ENCODE measurements at places on chromosomes 7 and 10.

GRCh38 chr7:71132377-71133231, 660 bp downstream of the GALNT17 start:
- DNase-seq, result no peak

DNA sequence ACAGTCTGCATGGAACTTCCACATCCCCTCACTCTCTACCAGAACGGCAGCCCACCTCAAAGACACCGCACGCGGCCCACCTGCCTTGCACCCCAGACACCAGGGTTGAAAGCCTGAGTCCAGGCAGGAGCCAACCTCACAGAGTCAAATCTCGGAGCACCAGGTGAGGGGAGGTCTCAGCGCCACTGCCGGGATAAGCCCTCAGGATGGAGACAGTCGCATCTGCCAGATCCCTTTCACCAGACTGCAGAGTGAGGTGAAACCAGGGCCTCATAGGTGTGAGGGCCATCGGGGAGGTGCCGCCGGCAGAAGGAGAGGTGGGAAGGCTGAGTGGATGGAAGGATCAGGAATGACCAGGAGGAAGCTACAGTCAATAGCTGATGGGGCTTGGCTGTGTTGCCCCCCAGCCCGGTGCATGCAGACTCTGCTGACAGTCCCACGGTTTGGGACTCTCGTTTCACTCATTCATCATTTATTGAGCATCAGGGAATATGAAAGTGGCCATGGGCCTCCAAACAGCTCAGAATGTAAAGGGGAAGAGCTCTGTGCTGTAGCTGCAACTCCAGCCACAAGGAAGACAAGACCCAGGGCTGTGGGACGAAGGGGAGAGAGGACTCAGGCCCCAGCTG, 315.0 kb downstream of the PTPRN2 start:
- no peak for DNase-seq

DNA sequence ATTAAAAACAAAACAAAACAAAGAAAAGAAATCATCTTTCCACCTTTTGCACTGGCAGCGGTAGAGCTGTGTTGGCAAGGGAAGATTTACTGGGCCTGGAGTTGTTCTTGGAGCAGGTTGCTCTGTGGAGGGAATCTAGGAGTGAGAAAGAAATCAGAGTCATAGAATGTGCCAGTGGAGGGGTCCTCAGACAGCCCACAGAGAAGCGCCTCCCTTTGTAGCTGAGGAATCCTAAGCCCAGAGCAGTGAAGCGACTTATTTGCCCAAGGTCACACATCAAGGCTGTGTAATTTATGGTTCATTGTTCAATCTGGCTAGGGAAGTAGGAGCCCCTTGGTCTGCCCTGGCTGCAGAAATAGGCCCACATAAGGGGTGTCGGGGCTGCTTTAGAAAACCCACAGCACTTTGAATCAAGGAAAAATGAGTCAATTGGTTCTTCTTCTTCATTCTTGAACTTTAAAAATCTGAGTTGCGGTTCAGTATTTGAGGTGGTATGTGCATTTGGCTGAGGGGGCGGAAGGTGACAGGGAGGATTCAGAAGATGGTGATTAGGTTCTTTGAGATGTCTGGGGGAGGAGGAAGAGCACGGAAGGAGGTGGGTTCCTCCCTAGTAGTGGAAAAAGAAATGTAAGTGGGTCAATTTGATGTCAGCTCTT, 253.7 kb downstream of the PTEN start:
- DNase-seq, result no peak

DNA sequence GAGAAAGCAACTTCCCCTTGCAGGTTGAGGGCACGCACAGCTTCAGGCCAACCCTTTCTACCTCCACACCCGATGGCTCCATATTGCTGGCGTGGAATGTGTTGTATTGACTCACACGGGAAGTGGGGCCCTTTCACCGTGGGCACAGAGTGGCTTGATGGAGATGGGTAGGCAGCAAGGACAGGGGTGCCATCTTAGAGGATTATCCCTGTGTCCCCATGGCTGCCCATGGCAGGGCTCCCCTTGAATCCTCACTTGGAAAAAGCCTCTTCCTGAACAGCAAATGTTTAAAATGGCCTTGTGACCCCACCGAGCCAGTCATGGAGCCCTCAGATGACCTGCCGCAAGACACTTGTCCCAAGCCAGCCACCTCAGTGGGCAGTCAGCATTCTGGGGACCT, 31.2 kb downstream of the CXCL12 start:
- DNase-seq, result no peak

DNA sequence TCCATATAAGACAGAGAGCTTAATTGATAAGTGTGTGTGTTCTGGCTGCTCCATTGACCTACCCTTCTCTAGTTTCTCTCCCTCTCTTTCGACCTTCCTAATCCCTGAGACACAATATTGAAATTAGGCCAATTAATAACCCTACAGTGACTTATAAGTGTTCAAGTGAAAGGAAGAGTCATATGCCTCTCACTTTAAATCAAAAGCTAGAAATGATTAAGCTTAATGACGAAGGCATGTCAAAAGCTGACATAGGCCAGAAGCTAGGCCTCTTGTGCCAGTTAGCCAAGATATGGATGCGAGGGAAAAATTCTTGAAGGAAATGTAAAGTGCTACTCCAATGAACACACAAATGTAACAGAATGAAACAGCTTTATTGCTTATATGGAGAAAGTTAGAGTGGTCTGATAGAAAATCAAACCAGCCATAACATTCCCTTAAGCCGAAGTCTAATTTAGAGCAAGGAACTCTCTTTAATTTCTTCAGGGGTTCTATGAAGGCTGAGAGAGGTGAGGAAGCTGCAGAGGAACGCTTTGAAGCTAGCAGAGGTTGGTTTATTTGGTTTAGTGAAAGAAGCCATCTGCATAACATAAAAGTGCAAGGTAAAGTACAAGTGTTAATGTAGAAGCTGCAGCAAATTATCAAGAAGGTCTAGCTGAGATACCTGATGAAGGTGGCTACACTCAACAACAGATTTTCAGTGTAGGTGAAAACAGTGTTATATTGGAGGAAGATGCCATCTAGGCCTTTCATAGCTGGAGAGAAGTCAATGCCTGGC, 53.8 kb downstream of the ST7 start:
- no peak for DNase-seq

DNA sequence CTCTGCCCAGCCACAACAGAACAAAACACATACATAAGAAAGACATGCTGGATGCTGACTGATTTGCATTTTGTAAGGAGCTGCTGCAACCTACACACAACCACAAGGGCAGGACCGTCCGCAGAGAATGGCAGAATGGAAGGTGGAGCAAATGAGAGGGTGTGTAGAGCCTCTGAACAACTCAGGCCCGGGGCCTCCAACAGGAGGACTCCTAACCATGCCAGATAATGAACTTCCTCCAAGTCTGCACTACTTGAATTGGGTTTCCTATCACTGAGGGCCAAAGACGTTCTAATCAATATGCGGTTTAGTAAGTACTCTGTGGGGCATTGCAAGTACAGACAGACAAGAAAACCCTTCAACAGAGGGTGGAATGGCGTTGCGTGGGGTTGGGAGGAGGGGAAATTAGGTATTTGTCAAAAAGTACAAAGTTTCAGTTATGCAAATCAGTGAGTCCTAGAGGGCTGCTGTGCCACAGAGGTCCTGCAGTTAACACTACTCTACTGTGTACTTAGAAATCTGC, 14.6 kb downstream of the VOPP1 start:
- no peak for DNase-seq

DNA sequence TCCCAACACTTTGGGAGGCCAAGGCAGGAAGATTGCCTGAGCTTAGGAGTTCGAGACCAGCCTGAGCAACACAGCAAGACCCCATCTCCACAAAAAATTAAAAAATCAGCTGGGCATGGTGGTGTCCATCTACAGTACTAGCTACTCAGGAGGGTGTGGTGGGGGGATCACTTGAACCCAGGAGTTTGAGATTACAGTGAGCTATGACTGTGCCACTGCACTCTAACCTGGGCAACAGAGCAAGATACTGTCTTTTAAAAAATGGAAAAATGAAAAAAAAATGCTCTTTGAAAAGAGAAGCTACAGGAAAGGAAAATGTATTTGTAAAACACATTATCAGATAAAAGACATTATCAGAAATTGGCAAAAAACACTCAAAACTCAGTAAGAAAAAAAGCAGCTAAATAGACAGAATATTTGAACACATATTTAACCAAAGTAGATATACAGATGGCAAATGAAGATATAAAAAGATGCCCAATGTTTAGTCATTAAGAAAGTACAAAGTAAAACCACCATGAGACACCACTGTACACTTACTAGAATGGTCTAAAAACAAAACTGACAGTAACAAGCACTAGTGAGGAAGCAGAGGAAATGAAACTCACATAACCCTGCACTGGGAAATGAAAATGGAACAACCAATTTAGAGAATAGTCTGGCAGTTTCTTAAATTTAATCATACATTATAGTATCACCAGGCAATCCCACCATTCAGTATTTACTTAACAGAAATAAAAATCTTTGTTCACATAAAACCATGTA, 40.5 kb downstream of the NRBF2 start:
- DNase-seq, result no peak

- no peak for DNase-seq
Observed at GRCh38 chr10:130231251-130231741, 95.1 kb downstream of the GLRX3 start.

- no peak for DNase-seq
Observed at GRCh38 chr7:15239801-15240200, 322.0 kb downstream of the AGMO start.

- no peak for DNase-seq
Observed at GRCh38 chr7:150838965-150839650, 13.2 kb upstream of the AOC1 start.

- peak; percentile 84 for DNase-seq
Observed at GRCh38 chr7:102991540-102992214, 78.9 kb downstream of the LRRC17 start.

DNA sequence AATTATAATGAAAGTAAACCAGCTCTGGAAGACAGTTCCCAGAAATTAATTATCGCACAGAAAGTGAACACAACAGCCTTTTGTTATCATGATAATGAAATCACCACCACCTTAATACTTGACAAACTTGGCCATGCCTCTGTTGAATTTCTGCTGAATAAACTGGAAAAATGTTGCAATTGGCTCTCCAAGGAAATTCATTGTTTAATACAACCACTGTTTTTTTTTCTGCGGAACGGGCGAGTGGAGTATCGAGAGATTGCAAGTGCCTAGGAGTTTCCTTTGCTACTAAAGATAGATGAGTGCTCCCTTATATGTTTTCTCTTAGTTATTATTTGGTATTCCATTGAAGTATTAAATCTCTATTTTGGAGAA, 657.0 kb downstream of the SDK1 start:
- DNase-seq, result no peak

DNA sequence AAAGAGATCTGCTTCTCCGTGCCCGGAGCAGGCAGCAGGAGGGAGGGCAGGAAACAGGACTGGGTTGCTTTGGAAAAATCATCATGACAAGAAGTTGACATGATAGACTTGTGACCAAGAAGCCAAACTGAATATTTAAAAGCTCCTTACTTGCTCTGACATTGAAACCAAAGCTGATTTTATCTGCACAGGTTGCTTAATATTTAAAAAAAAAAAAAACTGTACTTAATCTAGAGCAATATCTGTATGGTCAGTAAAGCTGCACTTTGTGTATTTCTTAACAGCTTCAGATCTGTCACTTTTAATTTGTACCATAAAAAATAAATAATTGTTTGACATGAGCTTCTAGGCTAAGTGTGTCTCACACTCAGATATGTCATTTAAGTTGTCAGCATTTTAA, 97.9 kb upstream of the YAE1 start:
- DNase-seq, result no peak
